ENCODE measurements at places on chromosomes 1 and 21.

DNA sequence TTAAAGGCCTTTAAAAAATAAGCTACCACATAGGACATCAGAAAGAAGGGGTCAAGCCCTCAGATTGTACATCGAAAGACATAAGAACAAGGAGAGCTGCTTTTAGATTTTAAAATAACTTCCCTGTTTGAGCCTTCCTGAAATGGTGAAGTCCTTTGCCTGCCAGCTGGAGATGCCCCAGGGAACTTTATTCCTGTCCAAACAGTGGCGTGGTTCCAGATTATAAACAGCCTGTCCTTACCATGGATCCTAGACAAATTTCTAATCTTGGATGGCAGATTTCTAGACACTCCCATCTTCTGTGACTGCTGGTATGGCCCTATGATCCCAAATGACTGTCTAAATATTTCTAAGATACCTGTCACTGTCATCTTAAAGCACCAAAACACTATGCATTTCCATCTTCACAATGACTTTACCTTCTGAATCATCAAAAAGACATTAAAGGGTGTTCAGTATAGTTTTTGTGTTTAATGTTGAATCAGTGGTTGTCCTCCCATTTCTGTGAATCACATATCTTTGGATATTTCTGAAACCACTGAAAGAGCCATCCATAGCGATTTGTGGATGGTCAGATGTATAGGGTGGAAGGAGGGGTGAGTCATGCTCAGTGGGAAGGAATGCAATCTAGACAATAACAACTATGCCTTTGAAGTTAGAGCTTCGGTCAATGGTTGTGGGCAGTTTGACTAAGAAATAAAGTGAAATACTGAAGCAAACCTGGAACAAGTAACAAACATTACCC, 23.2 kb downstream of the ILDR2 start:
- DNase-seq, result no peak

- DNase-seq, result no peak
Observed at GRCh38 chr1:8878448-8878697, at the start of gene ENO1. Gene ENO1 (minus strand): TSS chr1:8878686. CDS start chr1:8874908, 3,778 bp downstream.

DNA sequence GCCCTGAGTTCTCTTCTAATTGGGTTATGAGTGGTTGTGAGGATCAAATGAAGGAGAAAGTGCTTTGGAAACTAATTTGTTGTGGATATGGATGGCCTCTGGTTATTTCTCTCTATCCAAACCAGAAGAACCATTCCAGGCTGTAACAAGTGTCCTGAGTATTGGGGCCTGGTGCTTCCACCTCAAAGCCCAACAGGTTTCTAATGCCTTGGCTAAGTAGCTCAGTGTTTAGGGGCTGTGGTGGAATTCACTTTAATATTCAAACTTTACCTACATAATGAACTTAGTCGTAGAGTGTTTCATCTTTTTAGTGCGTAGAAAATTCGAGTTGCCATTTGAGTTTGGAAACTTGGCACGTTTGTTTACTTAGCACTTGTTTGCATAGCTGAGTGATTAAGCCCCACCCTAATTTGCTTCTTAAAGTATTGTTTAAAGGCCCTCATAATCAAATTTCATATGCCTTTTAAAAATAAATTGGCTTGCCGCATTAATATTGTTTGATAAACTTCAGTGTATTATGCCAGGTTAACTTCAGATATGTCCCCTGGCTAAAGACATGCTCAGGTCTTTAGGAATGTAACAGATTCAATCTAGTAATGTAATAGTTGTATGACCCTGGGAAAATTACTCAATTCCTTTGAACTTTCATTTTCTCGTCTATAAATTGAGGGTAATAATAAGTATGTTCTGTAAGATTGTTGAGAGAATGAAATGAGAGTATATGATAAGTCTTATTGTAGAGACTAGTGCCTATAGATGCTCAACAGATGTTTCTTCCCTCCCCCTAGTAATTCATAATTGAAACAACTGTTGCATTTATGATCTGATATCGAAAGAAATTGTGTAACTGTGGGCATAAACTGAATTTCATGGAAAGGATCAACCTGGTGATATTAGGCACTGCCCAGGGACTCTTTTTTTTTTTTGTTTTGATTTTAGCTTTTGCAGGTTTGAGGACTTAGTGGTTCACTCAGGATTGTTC, 1.6 kb downstream of the AGO4 start:
- DNase-seq, result no peak

DNA sequence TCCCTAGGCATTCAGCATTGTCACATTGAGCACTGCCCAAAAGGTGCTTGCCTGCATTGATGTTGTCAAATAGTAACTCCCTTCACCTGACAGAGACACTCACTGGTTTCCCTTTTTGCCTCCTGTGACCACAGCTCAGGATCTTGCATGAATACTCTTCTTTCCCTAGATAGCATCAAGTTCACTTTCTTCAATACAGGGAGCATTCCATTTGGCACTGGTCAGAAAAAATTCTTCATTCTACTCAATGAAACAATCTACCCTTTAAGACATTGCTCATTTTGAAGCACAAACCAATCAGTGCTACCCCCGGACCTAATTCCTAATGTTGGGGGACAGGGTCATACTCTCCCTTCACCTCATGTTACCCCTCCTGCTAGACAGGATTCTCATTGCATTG, 319.0 kb upstream of the SNX7 start:
- DNase-seq, result no peak

GRCh38 chr1:98940069-98940721, 64.5 kb downstream of the PLPPR5 start:
- DNase-seq, result no peak

GRCh38 chr1:235892202-235892601, 25.5 kb upstream of the LYST start:
- no peak for DNase-seq

GRCh38 chr1:172148213-172148612, 272.3 kb upstream of the C1orf105 start:
- no peak for DNase-seq

DNA sequence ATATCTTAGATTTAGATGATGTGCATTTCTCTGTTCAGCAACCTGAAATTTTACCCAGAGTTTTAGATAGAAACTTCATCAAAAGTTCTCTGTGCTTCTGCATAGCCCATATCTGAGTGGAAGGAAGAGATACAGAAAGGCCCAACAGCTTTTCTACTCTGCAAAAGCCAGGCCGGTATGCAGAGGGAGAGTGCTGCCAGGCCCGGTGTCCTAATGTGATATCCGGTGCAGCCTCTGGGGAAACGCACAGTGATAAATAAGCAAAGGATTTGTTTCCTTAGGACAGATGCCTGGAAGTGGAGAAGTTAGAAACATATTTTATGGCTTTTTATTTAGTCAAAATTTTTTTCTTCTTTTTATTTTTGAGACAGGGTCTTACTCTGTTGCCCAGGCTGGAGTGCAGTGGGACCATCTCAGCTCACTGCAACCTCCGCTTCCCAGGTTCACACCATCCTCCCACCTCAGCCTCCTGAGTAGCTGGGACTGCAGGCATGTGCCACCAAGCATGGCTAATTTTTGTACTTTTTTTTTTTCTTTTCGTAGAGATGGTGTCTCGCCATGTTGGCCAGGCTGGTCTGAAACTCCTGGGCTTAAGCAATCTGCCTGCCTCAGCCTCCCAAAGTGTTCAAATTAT, 145.8 kb downstream of the PATJ start:
- no peak for DNase-seq
